ENCODE measurements at places on chromosomes 7 and 10.
A peak's percentile ranks its signal among the peaks of the same experiment; 100 is the strongest.

- DNase-seq: peak; percentile 60
Observed at GRCh38 chr10:13890233-13891127, 303.7 kb downstream of the PRPF18 start.

- DNase-seq: no peak
Observed at GRCh38 chr7:1325246-1325645, 92.6 kb downstream of the UNCX start.

- DNase-seq: no peak
Observed at GRCh38 chr7:27808626-27809025, 68.7 kb downstream of the TAX1BP1 start.

- DNase-seq: peak; percentile 95
Observed at GRCh38 chr10:69413221-69413865, 3.4 kb downstream of the TACR2 start.

DNA sequence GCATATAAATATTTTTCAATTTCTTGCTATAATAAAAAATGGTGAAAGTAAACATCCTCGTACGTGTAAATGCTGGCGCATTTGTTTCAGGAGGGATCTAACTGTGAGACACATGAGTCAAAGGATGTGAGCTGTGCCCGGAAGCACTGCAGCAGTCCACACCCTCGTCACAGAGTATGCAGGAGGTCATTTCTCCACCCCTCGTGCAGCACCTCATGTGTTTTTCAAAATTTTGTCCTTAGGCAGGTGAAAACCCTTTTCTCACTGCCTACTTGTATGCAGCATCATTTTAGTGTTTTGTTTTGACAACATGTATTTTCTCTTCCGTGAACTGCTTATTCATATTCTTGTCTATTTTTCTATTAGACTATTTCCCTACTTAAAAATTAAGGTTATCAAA lies 162.7 kb downstream of the AVL9 start:
- DNase-seq: no peak

DNA sequence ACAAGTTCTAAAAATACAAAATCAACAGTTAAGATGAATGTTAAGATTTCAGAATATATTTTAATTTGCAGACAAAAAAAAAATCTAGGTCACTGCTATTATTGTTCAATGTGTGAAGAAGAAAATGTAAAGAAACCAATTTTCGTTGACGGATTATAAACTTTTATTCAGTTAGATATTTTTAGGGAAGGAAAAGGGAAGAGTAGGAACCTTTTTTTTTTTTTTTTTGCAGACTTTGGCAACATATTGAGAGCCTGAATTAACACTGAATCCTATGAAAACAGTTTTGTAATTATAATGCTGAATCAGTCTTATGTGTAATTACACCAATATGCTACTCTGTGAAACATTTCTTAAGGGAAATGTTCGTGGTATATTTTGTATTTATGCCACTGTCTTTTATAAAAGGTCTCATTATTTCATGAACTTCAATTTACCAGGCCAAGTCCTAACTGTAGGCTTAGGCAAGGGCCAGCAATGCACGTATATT lies 106.3 kb downstream of the ST8SIA6 start:
- no peak for DNase-seq

DNA sequence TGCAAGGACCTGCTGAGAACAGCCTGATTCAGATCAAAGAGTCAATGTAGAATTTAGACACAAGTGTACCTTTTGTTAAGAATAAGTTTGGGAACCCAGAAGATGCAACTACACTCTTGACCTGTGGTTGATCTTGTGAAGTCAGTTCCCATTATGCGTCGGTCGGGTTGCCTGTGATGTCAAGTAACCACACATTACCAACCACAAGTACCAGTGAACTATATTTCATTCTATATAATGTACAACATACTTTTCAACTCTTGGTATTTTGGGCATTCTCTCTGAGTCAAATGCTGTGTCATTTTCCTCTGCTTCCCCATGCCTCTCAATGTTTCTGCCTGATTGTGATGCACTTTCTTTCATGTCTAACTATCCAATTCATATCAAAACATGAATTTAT lies 426.2 kb downstream of the ETV1 start:
- no peak for DNase-seq

GRCh38 chr10:107169516-107169915 lies 5.0 kb upstream of the SORCS1 start:
- no peak for DNase-seq

Data from GM23338 (cell line).